ENCODE measurements at places on chromosomes 7 and 10.

GRCh38 chr7:47914717-47915615 lies 33.3 kb downstream of the PKD1L1 start:
- DNase-seq = no peak

DNA sequence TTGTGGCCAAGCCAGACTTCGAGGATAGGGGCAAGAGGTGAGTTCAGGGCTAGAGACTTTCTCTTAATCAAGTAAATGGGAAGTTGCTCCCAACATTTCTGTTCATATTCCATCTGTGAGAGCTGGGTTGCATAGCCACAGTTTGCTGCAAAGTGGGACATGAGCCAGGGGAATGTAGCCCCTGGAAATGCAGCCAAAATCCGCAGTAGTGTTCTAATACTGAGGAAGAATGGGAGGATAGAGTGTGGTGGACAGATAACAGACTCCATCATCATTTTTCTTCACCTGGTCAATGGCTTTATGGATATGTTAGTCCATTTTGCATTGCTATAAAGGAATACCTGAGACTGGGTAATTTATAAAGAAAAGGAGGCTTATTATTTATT lies 177.7 kb downstream of the SKIDA1 start:
- no peak for DNase-seq

GRCh38 chr10:79300711-79301110 lies 46.6 kb upstream of the PPIF start:
- no peak for DNase-seq

GRCh38 chr7:81845744-81846241 lies 75.9 kb upstream of the HGF start:
- DNase-seq = no peak

- no peak for DNase-seq
Measured at GRCh38 chr7:78296046-78296597, 497.5 kb downstream of the PHTF2 start.

- no peak for DNase-seq
Measured at GRCh38 chr7:86006909-86007308, 636.8 kb upstream of the GRM3 start.

DNA sequence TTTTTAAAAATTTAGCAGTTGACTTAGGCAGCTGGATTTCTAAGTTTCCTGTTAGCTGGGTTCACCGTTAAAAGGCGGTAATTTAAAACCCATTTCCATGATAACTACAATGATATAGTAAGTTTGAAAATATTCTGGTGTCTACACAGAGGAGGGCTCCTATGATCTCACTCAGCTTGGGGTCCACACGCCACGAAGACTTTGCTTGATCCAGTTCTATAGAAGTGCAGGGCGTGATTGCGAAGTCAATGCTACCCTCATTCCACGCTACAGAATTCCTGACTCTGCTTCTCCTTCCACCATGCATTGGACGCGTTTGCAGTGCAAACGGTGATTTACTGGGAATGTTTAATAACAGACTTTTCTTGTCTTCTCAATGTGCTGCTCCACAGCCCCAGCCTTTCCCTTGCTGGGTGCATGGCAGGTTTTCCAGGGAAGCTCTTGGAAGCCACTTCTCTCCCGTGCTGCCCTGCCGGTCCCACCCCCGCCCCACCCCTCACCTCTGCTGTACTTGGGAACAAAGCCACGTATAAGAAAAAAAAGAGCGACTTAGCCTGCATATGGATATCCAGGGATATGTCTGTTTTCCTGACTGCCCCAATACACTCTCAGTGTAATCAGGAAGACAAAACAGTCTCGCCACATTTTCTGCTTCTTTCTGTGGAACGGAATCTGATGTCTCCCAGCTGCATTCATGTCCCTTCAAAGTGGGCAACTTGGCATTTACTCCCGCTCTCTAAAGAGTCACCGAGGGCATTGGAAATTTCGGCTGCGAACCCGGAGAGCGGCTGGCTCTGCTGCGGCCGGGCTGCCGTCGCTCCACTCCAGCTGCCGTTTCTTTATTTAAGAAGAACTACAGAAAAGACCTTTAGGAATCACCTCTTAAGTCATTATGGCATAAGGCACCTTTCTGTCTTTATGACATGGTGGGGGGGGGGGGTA lies 434.4 kb upstream of the MGMT start:
- no peak for DNase-seq

DNA sequence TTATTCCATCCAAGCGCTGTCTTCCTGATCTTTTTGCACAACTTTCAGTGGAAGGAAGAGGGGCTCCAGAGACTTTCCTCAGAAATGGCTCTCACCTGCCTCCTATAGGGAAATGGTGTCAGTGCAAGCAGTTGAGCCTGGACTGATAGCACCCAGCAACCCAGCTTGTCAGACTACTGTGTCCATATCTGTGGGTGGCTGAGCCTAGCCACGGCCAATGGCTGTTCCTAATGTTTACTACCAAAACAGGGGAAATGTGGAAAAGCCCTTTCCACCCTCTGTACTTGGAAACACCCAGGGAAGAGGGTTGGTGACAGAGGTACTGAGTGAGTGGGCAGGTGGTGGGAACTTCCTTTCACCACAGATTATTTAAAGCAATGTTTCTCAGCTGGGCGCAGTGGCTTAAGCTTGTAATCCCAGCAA lies 4.3 kb upstream of the YKT6 start:
- DNase-seq = peak; percentile 21

DNA sequence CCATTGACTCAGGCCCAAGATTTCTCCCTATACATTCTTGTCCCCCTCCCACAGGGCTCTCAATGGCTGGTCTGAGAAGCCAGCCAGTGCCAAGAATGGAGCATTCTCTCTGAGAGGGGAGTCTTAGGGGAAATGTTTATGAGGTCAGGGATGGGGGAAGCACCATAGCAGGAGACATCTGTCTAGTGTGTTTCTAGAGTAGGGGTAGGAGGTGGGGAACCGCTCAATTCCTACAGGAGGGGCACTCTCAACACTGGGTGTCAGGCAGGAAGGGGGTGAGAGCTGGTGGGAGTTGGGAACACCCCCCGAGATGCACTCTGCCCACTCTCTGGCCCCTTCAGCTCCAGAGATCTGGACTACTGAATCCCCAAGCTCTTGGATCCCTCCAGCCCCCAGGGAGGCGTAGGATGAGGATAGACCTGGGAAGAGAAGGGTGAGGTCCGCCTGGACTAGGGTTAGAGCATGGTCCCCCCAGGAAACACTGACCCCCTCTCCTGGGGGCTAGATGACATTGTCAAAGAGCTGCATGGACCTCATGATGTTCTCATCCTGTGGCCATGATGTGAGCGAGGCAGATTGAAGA lies 8.7 kb upstream of the OGA start:
- no peak for DNase-seq

- DNase-seq = no peak
Measured at GRCh38 chr7:16904076-16904475, 22.3 kb upstream of the AGR3 start.

- DNase-seq = no peak
Measured at GRCh38 chr7:17951742-17952254, 11.5 kb upstream of the SNX13 start.

- peak; percentile 70 for DNase-seq
Measured at GRCh38 chr10:24882047-24882698, 70.2 kb downstream of the PRTFDC1 start.

DNA sequence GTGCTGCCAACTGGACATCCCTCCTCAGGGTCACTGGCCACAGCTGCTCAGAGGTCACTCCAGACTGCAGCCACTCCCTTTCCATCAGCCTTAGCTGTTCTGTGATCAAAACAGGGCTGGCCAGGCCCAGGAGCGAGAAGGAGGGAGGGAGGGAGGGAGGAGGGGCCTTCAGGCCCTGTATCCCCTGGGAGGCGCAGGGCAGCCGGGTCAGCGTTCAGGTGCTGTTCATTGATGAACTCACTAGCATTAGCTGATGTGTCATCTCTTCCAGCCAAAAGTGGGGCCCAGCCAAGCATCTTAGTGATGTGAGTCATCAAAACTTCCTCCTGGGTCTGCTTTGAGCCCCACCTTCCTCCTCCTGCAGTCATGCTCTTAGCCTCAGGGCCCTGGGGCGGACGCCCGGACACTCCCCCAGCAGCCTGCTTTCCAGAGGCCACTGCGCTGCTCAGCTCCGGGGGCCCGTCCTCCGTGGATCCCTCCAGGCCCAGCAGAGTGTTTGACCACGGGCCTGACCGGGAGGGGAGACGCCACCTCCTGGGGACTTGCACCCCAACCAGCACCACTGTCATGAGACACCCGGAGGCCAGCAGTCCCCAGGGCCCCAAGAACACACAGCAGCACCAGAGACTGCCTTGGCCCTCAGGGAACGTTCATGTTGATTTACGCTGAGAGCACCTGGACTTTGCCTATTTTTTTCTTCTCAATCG lies 149.2 kb downstream of the PRKAG2 start:
- peak; percentile 38 for DNase-seq

DNA sequence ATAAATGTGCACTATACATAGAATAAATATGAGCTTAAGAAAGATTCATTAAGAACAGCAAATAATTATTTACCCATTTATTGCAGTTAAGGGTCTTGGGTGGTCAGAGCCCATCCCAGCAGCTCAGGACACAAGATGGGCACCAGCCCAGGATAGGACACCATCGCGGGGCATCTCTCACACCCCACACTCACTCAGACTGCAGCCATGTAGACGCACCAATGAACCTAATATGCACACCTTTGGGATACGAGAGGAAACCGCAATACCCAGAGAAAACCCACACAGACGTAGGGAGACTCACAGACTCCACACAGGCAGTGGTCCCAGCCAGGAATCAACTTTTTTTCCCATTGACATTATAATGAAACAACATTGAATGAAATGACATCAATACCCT lies 36.0 kb downstream of the CARD11 start:
- no peak for DNase-seq
